H4 (cell line): ENCODE measurements at places on chromosomes 6 and 20.

DNA sequence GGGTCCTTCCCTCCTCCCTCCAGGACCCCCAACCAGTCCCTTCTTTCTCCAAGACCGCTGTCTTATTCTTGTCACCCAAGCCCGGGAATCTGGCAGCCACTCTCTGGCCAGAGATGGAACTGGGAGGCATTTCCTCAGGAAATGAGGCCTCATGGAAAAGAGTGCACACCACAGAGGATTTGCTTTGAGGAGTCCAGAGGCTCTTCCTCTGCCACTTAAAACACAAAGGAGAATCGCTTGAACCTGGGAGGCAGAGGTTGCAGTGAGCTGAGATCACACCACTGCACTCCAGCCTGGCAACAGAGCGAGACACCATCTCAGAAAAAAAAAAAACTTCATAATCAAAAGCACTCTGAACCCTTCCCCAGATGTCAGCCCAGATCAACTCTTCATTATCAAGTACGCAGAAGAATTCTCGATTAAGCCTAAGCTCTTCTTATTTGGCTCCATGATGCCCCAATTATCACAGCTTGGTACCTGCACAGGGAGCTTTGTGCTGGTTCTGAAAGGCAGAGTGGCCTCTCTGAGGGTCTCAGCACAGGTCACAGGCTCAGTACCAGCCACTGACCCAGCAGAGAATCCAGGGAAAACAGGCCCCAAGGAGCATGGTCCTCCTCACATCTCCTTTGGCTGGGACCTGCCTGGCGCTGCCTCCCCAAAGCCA, 82.9 kb upstream of the MAFB start:
- no peak for DNase-seq

- peak; percentile 21 for DNase-seq
These were observed 497.4 kb upstream of the SULF2 start for GRCh38 chr20:48282591-48283228.

DNA sequence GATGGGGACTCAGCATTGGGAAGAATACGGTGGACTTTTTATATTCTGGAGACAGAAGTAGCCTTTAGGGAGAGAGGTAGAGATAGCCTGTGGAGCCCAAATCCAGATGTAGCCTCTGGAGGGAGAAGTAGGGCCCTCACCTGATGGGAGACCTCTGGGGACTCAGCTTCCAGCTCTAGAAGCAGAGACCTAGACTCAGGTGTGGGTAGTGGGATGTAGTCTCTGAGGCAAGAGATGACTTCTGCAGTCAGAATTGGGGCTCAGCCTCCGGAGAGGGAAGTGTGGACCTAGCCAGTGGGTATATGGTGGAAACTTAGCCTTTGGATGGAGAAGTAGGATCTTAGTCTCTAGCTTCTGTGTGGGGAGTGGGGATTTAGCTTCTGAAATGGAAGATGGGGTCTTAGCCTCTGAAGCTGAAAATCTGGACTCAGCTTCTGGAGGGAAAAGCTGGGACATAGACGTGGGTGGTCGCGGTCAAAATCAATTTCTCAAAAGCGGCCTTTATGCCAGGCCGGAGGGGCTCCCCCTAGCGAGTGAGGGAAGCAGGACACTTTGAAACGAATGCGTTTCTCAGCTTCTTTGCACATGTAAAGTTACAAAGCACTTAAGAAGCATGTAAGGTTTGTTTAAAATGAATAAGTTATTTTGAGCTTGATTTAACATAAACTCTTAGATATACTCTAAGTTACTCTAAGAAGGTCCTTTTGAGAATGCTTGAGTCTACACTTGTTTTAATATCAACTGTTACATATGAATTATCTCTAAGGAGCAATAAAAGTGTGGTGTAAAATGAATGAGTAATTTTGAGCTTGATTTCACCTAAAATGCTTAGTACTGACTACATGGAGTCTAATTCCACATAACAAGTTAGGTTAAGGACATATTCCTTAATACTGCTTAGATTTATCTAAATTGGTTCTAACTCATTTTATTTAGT, 12.9 kb upstream of the ZNF343 start:
- DNase-seq: no peak

DNA sequence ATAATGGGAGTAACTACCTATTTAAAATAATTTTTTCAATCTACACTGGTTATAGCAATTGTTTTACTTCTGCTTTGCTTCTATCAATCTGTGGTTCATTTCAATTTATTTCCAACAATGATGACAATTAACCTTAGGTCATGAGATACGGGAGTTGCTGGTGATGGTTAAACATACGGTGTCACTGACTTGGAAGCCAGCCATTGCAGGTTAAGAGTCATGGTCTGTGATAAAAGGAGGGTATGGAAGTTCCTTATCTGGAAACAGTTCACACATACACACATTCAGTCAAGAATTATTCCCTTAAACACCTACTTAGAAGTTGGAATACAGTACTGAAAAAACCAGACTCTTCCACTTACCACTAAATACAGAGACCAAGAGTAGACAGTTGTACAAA, 180.0 kb downstream of the KIF16B start:
- no peak for DNase-seq

- DNase-seq: no peak
These were observed 47.5 kb downstream of the PIGU start for GRCh38 chr20:34629342-34629741.

DNA sequence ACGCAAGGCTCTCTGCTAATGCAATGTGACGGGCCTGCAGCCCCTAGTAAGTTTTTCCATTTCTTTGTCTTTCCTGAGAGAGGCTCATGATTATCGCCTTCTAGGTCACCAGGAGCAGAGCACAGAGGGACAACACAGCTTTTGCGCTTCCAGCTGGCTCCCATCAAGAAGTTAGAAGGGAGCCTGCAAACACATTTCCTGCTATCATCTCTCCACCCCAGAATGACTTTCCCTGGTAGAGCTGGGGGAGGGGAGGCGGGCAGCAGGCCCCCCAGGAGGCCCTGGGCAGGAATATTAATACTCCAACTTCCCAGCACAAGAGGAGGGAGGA, 35.7 kb upstream of the CCDC167 start:
- DNase-seq: no peak

- no peak for DNase-seq
These were observed 4.2 kb upstream of the SAPCD1 start for GRCh38 chr6:31758281-31758680.

GRCh38 chr6:14141351-14142062, 23.9 kb downstream of the CD83 start:
- no peak for DNase-seq

- DNase-seq: peak; percentile 44
These were observed 73.3 kb downstream of the OTOR start for GRCh38 chr20:16821211-16822089.

DNA sequence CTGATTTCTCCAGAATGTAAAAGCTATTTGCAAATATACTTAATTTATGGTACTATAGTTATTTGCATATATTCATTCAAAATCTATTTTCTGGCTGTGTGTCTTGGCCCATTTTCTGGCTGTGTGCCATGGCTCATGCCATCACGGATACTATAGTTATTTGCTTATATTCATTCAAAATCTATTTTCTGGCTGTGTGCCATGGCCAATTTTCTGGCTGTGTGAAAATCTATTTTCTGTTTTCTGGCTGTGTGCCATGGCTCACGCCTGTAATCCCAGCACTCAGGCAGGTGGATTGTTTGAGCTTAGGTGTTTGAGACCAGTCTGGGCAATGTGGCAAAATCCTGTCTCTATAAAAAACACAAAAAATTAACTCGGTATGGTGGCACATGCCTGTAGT, 28.9 kb upstream of the RIPK1 start:
- no peak for DNase-seq

DNA sequence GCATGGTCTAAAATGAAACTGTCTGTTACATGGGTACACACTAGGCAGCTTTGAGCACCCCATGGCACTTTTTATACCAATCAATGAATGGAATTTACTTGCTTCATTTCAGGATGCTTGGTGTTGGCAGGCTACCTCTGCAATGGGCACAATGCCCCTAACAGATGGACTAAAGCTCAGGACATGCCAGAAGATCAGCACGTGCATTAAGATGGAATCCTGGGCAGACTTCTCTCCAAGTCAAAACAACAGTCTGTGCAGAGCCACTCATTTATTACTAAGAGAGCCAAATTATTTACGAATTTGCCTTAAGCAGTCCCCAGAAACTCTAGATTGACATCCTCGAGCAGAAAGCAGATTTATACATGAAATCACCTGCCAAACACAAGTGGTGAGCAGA, 55.8 kb upstream of the SCML4 start:
- DNase-seq: no peak

GRCh38 chr20:35463455-35464300, 8.3 kb downstream of the CEP250 start:
- DNase-seq: peak; percentile 49

DNA sequence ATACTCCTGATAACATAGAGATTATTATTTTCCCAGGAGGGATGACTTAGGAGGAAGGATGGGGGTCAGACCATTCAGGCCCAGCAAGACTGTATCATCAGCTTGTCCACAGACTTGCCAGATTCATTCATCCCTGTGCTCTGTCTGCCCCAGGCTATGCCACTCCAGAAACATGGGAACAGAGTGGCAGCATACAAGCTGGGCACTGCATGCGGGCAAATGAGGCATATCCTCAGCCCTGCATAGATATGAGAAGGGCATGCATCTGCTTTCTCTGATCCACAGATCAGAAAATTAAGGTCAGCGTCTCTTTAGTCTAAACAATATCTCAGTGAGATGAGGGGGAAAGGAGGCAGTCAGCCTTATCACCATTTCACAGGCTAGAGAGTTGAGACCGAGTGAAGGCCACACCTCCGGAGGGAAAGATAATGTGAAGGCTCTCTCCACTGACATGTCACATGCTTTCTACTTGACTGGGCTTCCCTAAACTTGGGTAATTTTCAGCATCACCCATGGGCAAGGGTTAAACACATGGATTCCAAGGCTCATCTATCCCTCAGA, 140.5 kb downstream of the TFAP2B start:
- DNase-seq: no peak
